ENCODE measurements at places on chromosomes 7 and 10.
A peak's percentile ranks its signal among the peaks of the same experiment; 100 is the strongest.

DNA sequence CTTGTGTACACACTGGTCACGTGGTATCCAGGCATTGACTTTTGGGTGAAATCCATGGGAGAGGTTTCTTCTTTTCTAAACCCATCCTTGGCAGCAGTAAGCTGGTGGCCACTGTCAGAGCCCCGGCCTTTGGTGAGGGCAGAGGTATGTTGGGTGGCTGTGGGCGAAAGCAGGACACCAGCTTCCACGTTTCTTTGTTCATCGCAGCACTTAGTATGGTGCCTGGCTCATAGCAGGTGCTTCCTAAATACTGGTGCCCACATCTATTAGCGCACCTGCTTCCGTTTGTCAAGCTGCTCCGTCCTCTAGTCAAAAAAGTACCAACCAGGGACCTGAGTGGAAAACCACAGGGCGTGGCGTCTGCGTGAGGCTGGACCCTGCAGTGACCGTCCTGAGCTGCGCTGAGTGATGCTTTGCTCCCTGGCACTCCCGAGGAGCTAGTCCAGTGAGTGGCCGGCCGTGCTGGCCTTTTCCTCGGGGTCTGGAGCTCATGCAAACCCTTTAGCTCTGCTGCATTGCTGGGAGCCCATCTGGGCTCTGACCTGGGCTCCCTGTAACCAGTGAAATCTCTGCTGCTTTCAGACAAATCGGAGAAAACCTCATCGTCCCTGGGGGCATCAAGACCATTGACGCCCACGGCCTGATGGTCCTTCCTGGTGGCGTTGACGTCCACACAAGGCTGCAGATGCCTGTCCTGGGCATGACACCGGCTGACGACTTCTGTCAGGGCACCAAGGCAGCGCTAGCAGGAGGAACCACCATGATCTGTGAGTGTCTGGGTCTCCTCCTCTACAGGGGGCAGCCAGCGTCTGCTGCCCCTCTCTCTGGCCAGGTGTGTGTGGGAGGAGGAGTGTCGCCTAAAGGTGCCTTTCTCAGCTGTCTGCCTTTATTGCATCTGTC is 5.6 kb downstream of the DPYSL4 start:
- DNase-seq = no peak
- peaks cover 7% of the 10 kb centered on the region for H3K27me3 ChIP-seq
- H3K36me3 ChIP-seq = peaks cover 5% of the 10 kb centered on the region
- no peak overlapping the region for H3K27ac ChIP-seq

GRCh38 chr10:129893104-129894089 is 70.7 kb downstream of the EBF3 start:
- H3K36me3 ChIP-seq = no peaks in the 10 kb centered on the region
- no peak for DNase-seq
- peak overlapping the region; percentile 57 for H3K27ac ChIP-seq
- H3K27me3 ChIP-seq = peaks cover 4% of the 10 kb centered on the region
- H3K4me3 ChIP-seq = no peak overlapping the region

DNA sequence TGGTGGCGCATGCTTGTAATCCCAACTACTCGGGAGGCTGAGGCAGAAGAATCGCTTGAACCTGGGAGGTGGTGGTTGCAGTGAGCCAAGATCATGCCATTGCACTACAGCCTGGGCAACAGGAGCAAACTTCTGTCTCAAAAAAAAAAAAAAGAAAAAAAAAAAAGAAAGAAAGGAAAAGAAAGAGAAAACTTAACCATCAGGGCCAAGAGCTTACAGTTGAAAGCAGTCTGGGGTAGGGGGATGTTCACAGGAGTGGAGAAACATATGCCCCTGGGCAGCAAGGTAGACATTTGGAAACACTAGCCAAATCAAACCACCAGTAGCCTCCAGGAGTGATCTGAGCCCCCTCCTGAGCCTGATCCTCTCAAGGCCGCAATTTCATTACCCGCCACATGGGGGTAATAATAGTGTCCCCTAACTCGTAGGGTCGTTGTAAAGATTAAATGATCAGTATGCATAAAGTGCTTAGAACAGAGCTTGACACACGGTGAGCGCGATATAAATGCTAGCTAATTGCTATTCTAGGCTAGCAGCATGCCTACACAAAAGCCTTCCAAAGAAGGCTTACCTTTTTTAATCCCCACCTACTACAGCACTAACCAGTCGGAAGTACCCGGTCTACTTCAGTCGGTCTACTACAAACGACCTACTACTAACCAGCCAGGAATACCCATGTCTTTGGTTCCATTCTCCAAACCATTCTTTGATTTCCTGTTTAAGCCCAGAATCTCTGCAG is 274.3 kb upstream of the NEBL start:
- no peak for DNase-seq
- H3K36me3 ChIP-seq = no peaks in the 10 kb centered on the region
- H3K27ac ChIP-seq = no peak overlapping the region
- H3K4me3 ChIP-seq = no peak overlapping the region
- H3K27me3 ChIP-seq = peaks cover 4% of the 10 kb centered on the region

DNA sequence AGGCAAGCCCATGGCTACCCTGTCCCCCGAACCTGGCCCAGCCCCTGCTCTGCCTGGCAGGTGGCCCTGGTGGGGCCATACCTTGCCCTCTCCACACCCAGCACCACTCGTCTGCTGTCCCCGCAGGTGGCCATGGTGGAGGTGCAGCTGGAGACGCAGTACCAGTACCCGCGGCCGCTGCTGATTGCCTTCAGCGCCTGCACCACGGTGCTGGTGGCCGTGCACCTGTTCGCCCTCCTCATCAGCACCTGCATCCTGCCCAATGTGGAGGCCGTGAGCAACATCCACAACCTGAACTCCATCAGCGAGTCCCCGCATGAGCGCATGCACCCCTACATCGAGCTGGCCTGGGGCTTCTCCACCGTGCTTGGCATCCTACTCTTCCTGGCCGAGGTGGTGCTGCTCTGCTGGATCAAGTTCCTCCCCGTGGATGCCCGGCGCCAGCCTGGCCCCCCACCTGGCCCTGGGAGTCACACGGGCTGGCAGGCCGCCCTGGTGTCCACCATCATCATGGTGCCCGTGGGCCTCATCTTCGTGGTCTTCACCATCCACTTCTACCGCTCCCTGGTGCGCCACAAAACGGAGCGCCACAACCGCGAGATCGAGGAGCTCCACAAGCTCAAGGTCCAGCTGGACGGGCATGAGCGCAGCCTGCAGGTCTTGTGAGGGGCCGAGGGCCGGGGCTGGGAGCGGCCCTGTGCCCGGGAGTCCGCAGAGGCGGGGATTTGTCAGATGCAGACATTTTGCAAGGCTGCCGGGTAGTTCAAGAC is 13.2 kb downstream of the ORAI2 start:
- DNase-seq = no peak
- no peak overlapping the region for H3K27ac ChIP-seq
- H3K4me3 ChIP-seq = no peak overlapping the region

DNA sequence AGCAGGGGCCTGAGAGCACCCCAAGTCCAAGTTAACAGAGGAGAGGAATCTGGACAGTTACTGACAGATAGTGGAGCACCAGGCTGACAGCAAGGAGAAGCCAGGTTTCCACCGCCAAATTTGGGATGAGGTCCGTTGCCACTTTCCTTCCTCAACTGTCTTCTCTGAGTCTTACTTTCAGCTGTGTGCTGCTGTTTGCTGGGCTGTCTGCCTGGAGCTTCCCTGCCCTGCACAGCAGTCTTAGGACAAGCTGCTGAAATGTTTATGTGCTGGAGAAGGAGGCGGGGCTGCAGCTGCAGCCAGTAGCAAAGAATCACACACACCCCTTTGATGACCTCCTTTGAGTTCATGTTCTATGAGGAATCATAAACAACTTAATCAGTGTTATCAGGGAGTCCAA is 17.4 kb upstream of the CYP3A7 start:
- H3K27me3 ChIP-seq = no peaks in the 10 kb centered on the region
- H3K4me3 ChIP-seq = no peak overlapping the region
- DNase-seq = peak; percentile 90

GRCh38 chr7:80324032-80324431 is 187.8 kb downstream of the GNAT3 start:
- no peaks in the 10 kb centered on the region for H3K36me3 ChIP-seq
- H3K4me1 ChIP-seq = no peaks in the 10 kb centered on the region
- no peak overlapping the region for H3K4me3 ChIP-seq
- H3K27me3 ChIP-seq = no peaks in the 10 kb centered on the region
- DNase-seq = no peak
- no peak overlapping the region for H3K27ac ChIP-seq

DNA sequence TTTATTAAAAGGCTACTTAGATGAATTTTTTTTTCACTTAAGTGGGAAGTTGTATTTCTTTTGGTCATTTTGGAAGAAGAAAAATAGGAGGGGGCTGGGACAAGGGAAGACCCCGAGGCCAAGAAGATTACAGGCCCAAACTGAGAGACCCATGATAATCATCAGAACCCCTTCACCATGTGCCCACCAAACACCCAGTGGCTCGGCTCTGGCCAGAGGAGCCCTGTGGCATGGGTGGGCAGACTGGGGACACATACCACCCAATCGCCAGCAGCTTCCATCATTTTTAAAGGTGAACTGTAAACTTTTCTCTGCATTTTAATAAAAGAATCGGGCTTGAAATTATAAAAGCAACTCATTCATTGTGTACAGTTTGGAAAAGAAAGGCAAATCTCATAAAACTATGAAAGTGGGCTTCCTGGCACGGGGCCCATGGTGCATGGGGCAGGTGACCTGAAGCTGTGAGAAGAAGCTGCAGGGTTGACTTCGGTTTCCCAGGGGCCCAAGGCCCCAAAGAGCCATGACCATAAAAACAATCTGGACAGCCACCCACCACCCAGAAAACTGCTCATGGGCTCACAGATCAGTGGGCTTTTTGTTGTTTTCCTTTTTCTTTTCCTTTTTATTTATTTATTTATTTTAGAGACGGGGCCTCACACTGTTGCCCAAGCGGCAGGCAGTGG is 29.4 kb upstream of the RET start:
- H3K4me3 ChIP-seq = no peak overlapping the region
- H3K4me1 ChIP-seq = no peaks in the 10 kb centered on the region
- H3K27ac ChIP-seq = no peak overlapping the region

DNA sequence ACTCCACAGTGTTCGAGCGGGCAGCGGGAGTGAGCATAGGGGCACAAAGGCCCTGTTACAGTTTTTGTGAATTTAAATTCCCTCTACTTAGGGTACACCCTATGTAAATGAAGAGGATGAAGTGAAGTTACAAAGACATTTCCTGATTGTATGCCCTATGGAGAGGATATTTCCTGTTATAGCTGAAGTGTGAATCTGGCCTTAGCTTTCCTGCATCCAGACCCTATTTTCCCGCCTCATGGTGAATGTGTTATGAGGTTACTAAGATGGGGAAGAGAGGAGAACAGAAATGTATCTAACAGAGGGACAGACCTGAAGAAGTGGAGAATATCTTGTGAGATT is 37.8 kb upstream of the COMMD3 start:
- H3K27ac ChIP-seq = no peak overlapping the region
- no peaks in the 10 kb centered on the region for H3K27me3 ChIP-seq
- H3K36me3 ChIP-seq = no peaks in the 10 kb centered on the region
- DNase-seq = no peak

DNA sequence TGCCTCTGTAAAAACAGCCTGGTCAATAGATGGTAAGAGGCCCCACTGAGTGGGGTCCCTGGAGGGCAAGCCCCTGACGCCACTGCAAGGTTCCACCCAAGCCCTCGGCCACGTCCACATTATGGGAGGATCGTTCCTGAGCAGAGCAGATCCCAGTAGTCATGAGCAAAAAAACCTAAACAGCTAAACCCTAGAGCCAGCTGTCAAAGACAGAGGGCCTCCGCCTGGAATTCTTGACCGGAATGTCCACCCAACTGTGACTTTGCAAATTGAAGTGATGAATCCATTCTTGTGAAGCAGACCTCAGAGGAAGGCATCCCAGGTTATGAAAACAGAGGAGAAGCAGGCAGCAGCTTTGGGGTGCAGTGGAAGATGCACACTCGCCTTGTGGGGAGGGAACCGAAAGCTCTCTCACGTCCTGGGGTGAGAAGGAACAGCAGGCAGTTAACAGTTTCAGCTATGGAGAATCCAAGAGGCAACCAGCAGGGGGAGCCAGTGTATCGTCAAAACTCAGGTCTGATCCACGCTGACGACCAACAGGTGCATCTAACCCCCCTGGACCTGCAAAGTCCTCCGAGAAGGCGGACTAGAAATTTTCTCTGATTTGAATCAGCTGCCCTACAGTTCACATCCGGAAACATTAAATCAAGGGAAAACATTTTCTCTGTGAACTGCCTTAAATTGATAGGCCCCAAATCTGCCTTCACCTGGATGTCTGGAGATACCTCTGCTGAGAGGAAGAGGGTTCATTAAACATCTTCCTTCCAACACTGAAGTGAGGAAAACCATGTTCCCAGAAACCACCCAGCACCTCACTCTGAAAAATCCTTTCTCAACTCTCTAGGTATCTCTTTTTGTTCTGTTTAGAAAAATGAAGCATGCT is 139.1 kb upstream of the PFKP start:
- no peak overlapping the region for H3K27ac ChIP-seq
- no peak for DNase-seq
- no peak overlapping the region for H3K4me3 ChIP-seq
- peaks cover 10% of the 10 kb centered on the region for H3K27me3 ChIP-seq
- H3K4me1 ChIP-seq = peaks cover 12% of the 10 kb centered on the region

DNA sequence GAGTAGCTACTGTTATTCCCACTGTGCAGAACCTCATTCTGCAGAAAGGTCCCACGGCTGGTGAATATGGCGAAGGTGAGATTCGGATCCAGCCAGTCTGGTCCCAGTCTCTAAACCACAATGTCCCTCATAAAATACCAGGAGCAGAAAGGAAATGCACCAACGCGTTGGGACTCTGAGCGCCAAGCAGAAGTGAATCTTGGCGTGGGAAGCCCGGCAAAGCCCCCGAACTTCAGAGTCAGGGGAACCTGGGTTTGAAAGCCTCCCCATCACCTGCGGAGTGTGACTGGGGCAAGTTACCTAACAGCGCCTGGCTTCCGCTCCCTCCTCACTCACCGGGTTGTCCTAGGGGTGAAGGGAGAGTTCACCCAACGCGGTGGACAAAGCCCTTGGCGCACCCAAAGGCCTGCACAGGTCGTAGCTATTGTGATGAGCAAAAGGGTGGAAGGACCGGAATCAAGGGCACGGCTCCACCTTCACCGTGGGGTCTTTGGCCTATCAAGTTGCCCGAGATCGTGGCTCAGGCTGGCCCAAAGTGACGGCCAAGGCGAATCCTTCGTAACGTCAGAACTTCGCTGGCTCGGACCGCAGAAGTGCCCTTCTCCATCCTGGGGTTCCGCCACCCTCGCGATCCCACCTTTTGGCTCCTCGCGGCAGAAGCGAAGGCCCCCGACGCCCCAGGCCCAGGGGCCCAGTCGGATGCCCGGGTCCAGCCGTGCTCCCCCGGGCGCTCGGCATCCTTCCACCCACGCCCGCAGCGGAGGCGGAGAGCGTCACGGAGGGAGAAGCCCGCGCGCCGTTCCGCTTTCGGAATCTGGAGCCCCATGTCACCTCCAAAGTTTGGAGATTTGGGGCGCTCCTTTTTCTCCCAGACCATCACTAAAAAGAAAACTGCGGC is 811 bp downstream of the RGS10 start:
- peak overlapping the region; percentile 88 for H3K4me3 ChIP-seq
- H3K27ac ChIP-seq = peak overlapping the region; percentile 77
- DNase-seq = no peak
- peaks cover 77% of the 10 kb centered on the region for H3K4me1 ChIP-seq

GRCh38 chr7:92754919-92755581 is 81.3 kb downstream of the CDK6 start:
- H3K27me3 ChIP-seq = no peaks in the 10 kb centered on the region
- no peaks in the 10 kb centered on the region for H3K36me3 ChIP-seq
- no peak for DNase-seq
- H3K27ac ChIP-seq = no peak overlapping the region
- H3K4me3 ChIP-seq = no peak overlapping the region
- peaks cover 18% of the 10 kb centered on the region for H3K4me1 ChIP-seq

Measured in esophagus muscularis mucosa (tissue), 4 donors.